ENCODE measurements at places on chromosomes 1 and 21. TPM values are rescaled to one million over a fixed set of nuclear protein-coding genes. Genes with fewer than 3 reads are reported as not detected.

The CHD1L gene
- total RNA-seq, result 27.9 TPM

The LRRC38 gene
- total RNA-seq, result not detected

The NUP210L gene
- total RNA-seq, result 0.10 TPM

The TMEM61 gene
- total RNA-seq, result not detected

The UBXN10 gene
- total RNA-seq, result 1.3 TPM

The HCRTR1 gene
- not detected for total RNA-seq

The DUSP23 gene
- total RNA-seq, result 35.5 TPM

The SMIM11 gene
- total RNA-seq, result 2.3 TPM

The PGLYRP3 gene
- not detected for total RNA-seq

The KPRP gene
- total RNA-seq, result not detected

The LCK gene
- total RNA-seq, result 1.2 TPM

GRCh38 chr1:11691928-11692711 is 610 bp downstream of the DRAXIN start:
- DNase-seq, result no peak

GRCh38 chr21:44043613-44044012 is 31.5 kb downstream of the TRAPPC10 start:
- no peak for DNase-seq

GRCh38 chr1:199075792-199076191 is 437.0 kb downstream of the PTPRC start:
- DNase-seq, result no peak

DNA sequence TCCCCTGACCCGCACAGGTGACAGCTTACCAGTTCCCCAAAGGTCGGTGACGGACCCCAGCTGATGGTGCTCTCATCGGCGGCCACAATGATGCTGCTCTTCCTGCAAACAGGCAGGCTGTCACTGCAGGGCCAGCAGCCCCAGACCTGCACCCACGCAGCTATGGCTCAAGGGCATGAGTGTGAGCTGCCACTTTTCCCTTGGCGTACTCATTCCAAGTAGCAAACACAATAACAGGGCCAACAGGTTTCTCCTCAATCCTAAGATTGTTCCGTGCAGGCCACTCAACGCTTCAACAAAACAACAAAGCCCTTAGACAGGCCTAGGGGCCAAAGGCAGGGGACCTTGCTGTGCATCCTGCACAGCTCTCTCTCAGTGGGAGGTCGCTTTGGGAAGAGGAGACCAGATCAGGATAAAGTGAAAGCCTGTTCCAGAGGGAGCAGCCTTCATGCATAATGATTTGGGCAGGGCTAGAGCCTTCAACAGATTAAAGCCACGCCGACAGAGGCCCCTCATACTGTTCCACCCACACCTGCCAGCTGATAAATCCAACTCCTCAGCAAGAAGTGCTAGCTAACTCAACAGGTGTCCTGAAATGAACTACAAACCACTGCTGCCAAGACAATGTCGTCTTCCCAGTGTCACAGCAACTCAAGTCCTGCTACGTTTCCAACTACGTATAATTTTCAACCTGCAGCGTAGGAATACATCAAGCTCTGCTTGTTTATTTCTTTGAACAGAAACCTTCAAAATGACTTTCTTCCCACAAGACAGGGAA is 27.2 kb downstream of the RCC2 start:
- no peak for DNase-seq

DNA sequence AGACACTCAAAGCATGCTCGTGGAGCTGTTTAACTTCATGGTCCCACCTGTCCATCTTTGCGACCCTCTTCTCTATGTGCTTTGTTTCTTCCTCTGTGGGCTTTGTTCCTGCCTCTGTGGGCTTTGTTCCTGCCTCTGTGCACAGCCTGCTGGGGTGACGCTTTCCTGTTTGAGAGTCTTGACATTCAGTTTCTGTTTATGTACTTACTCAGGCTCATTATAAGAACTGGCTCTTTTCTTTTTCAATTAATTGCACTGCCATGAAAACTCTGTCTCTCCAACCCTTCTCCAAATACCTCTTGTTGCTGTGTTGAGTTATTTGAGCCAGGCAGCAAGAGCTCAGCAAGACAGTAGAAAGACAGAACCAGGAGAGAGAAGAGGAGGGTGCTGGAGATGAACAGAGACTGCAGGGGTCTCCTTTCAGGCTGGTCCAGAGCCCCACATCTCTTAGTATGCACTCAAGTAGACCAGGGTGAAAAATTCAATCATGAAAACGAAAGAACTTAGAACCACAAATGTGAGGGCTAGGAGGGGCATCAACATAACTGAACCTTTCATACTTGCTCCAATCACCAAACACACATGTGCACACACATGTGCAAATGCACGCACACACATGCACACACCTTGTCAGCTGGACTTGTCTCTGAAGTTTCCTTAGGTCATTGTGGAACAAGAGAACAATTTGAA is 88.3 kb upstream of the SGIP1 start:
- no peak for DNase-seq

- peak; percentile 55 for DNase-seq
Observed at GRCh38 chr1:176897350-176898236, 266.9 kb downstream of the ASTN1 start.

DNA sequence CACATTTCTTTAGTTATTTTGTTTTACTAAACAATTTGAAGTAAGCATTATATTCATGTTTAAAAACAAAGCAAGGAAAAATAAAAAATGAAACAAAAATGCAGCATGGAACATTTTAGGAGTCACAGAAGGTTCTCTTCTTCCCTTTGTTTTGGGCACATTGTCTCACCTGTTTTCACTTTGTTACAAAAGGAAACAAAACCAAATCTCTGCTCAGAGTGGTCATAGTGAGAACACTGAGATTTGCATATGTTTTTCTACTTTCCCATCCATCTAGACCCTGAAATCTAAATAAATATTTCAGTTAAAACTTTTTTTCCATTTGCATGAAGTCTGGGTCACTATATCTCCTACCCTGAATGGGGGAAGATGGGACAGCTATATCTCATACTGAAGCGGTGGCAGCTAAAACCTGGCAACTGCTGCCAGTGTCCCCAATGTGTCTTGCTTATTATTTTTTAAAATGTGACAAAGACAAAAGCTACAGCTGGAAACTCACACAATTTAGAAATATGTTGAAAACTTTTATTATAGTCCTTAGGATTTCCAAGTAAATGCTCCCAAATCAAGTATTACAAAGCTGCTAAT is 3.5 kb downstream of the EXOC8 start:
- no peak for DNase-seq

GRCh38 chr1:54952950-54953718 is 27.3 kb upstream of the TMEM61 start:
- DNase-seq, result no peak

DNA sequence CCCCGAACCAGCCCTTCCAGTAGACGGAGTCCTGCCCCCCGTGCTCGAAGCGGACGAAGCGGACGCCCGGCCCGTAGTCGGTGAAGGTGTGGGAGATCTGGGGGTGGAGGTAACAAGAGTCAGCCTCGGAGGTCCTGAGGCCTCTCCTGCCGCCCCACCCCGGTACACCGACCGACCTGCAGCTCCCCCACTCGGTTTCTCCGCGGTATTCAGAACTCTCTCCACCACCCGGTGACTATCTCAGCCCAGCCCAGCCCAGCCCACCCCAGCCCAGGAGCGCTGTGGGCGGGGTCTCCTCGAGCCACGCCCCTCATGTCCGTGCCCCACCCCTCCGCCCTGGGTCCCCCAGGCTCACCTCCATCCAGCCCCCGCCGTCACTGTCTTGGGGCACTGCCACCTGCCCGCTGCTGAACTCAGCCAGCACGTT is 5.5 kb downstream of the FBXO2 start:
- peak; percentile 86 for DNase-seq

GRCh38 chr1:199067483-199067882 is 428.6 kb downstream of the PTPRC start:
- no peak for DNase-seq

DNA sequence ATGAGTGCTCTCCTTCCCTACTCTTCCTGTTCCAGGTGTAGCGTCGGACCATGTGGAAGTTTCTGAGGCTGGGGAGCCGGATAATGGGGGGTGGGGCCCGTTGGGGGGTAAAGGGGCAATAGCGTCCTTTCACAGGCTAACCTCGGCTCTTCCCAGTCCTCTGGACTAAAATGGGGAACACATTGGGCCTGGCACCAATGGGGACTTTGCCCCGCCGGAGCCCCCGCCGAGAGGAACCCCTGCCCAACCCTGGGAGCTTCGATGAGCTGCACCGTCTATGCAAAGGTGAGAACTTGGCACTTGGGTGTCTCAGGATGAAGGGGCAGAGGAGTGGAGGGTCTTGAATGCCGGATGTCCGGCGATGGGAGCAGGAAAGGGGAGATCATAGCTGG is 456 bp downstream of the TOMM40L start:
- no peak for DNase-seq

DNA sequence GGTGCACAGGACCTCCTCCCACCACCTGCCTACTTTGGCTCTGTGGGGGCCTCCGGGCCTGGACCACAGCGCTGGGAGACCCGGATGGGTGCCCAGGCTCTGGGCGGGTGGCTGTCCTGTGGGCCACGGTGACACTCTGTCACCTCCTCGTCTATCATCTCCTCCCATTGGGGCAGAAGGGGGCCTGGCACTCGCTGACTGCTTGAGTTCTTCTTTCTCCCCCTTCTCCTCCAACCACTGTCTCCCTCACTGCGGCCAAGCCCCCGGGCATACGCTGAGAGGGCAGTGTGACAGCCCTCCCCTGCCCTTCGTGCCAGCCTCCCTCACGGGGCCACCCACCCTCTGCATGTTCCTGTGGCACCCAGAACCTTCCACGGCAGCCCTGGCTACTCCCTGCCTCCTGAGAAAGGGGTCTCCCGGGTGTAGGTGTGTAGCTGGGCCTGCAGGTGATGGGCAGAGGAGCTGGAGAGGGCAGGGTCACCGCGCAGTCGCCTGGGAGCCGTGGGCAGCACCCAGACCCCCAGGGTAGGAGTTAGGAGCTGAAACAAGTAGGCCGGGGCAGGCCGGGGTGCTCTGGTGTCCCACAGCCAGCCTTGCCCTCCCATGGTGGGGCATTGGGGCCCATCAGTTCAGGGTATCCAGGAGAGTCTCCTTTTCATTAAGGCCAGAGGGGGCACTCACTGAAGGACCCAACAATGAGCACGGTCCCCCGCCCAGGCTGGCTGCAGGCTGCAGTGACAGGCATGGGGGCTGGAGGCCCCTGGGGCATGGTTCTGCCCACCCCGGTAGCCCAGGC is 9.2 kb upstream of the ARF1 start:
- DNase-seq, result peak; percentile 34

- DNase-seq, result no peak
Observed at GRCh38 chr1:17232759-17233661, 15.9 kb upstream of the PADI3 start.

DNA sequence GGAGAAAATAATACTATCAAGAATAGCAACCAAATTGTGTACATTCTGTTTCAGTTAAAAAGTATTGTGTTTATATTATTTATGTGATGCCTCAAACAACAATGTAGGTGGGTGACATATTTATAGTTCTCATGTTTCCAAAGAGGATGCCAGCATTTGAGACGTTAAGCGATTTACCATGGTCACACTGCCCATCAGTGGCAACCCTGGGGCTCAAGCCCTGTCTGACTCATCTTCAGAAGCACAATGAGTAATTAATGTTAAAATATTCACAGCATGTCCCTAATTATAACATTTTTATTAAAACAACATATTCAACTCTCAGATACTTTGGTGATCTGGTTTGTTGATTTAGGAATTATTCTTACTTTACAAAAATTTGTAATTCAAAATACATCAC is 409.4 kb downstream of the BRINP3 start:
- no peak for DNase-seq

DNA sequence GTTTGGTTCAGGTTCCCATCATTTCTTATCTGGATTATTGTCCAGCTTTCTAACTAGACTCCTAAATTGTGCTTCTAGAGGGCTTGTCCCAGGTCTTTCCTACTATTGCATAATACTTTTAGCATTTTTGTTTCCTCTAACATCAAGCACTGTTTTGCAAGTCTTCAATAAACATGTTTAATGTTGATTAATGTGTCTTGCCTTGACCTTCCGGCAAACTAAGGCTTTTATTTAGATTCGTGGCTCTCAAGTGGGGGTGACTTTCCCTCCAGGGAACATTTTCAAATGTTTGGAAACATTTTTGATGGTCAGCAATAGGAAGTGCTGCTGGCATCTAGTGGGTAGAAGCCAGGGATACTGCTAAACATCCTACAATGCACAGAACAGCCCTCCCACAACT is 90.7 kb downstream of the RPE65 start:
- no peak for DNase-seq

- DNase-seq, result no peak
Observed at GRCh38 chr1:179828554-179829110, 49.0 kb downstream of the TOR1AIP2 start.

GRCh38 chr1:162405800-162406199 is 6.1 kb downstream of the SH2D1B start:
- DNase-seq, result no peak

- DNase-seq, result no peak
Observed at GRCh38 chr1:20322081-20322824, 31.6 kb downstream of the VWA5B1 start.

DNA sequence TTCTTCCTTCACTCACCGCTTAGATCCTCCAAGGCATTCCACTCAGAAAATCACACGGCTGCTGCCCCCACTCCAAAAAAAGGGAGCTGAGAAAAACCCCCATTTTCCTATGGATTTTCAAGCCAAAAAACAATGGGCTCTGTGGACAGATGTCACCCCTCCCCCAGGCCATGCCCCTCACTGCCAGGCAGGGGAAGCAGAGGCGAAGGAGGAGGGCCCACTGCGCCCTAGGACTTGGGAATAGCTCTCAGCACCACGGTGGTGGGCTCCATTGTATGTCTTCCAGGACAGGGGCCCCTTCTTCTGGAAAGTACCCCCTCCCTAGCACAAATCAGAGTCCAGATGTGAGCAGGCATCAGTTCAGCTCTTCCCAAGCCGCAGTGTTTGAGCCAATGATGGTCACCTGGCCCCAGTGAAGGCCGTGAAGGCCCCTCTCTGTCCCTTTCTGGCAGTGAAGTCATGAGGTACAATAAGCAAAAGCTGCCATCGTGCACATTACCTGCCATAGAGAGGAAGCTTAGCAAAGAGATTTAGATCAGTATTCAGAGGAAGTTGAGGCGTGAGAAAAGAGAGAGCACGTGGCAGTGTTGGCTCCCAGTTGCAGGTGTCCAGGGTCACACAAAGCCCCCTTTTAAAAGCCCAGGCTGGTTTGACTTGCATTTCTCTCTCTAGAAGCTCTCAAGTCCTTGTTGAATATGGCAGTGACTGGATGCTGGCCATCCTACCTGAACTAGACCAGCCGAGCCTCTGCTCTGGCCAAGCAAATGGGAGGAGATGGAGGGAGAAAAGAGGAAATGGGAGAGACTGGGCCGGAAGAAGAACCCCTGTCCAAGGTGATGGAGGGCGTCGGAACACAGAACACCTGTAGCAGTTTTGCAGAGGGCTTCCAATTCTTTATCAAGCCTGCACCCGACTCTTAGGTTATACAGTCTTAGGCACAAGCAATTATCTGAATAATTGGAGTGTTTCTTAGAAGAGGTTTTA is 149.0 kb downstream of the TOMM20 start:
- no peak for DNase-seq

GRCh38 chr1:3828391-3828790 is 28.6 kb downstream of the CEP104 start:
- DNase-seq, result no peak

Measured in left lobe of liver (tissue), 2 donors.